ENCODE measurements at places on chromosomes 6 and 20.

GRCh38 chr6:128259029-128259724, 261.2 kb downstream of the PTPRK start:
- no peak for DNase-seq

- no peak for DNase-seq
These were observed 86.1 kb downstream of the MAP7 start for GRCh38 chr6:136464148-136464547.

DNA sequence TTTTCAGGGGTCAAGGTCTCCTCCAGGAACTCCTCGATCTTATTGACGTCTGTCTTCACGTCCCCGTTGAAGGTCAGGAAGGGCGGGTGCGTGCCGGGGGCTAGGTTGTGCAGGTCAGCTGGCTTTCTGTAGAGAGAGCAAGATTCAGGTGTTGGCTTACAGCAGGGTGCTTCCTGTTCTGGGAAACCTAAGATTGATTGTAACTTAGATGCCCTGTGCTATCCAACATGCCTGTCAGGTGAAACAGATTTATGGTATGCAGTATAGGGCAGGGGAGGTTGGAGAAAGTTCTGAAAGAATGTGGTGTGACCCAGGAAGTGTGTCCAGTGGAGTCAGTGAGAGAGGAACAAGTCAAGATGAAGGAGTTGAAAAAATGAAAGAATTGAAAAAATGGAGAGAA, 66.4 kb downstream of the CLIC5 start:
- DNase-seq = no peak

GRCh38 chr6:135555550-135555949, 58.0 kb upstream of the AHI1 start:
- DNase-seq = no peak

DNA sequence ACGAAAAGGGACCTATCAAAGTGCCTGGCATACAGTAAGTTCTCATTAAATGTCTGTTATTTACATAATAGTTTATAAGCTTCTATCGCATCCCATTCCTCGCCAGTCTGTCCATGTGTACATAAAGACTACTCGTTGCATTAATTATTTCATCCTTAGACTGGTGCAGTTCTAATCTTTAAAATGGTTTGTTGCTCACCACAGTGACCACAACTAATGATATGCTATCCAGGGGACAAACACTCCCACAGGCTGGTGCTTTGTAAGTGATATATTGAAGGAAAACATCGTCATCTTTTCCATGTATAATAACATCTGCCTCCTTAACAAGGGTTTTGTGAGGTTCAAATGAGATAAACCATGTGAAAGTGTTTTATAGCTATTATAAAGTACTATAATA, 39.0 kb upstream of the HBS1L start:
- DNase-seq = no peak
